NCI-H345 (cell line): ENCODE measurements at places on chromosomes 2 and 18.
A peak's percentile ranks its signal among the peaks of the same experiment; 100 is the strongest.

DNA sequence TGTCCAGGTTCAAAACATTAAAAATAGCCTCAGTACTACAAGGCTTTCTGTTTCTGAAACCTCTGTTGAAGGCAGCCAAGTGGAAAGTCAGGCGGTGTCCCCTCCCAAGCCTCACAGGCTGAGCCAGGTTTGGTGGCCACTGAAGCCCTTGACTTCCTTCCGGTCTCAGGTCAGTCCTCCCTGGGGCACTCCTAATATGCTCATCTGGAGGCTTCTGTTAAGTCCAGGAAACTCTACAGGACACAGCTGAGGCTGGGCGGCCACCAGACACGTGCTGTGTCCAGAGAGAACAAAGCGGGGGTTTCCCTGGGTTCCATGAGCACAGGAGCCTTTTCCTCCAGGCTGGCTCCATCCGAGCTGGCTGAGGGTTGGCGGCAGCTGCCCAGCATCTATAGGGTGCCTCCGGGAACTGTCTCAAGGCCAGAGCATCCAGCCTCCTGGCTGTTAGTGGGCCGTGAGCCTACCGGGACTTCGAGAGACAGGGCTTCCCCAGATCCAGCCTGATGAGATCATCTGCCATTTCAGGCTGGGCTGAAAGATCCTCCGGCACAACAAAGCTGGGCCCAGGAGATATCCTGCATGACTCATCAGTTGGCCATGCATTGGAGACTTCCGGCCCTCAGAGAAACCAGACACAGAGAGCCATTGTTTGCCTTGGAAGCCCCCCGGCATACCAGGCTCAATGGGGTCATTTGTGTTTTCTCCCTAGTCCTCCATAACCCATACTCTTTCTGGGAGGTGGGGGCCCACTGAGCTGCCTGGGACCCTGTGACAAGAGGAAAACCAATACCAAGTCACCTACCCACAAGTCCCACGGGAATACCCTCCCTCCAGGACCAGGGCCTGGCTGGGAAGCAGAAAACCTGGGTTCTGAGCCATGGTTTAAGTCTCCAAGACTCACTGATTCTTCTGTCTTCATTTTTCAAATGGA, 71.7 kb downstream of the HS1BP3 start:
- DNase-seq = no peak

DNA sequence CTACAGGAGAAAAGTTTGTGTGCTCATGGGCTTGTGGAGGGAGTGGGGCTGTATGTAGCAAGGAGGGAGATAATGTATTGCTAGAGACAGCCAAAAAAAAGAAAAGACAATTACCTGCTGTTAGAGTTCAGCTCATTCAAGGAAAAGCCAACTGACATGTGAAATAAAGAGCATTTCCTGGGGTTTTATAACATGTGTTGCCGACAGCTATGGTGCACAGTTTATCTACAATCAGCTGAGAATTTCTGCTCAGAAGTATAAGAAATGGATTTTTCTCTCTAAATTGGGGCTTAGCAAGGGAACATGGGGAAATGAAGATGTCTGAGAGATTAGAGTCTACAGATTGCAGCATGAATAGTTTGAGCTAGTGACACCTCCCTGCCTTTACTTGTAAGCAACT, 674.1 kb downstream of the SUCLG1 start:
- no peak for DNase-seq

- DNase-seq = peak; percentile 77
Measured at GRCh38 chr18:37409878-37410277, 155.7 kb downstream of the CELF4 start.

DNA sequence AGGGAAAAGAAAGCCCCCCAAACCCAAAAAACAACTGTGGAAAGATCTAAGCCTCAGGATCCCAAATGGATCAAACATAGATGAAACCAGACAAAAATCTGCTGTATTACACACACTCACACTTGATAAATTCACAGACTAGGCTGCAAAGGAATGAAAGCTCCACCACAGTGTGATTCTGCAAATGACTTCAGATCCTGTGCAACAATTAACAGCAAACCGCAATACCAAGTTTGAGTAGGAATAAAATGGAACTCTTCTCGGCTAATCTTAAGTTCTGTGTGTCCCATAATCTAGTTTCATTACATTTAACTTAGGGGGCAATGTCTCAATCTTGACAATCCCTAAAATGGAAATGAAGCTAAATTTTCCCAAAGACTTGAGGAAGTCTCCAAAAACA, 11.9 kb downstream of the CLK1 start:
- no peak for DNase-seq

- DNase-seq = peak; percentile 86
Measured at GRCh38 chr18:33116376-33116775, 324.1 kb downstream of the CCDC178 start.

GRCh38 chr2:31067259-31067658, 71.0 kb downstream of the GALNT14 start:
- DNase-seq = no peak

DNA sequence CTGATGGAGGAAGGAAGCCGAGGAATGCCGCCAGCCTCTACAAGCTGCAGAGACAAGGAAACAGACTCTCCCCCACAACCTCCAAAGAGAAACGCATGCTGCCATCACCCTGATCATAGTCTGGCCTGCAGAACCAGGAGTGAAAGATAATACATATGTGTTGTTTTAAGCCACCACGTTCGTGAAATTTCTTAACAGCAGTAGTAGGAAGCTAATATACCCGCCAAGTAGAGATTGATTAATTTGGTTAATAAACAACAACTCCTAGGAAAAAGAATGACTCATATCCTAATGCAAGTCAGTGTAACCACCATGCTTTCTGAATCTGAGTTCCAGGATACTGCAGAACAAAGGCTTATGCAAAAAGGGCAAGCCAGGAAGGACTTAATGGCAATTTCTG, 36.6 kb downstream of the LONRF2 start:
- no peak for DNase-seq
